ENCODE measurements at places on chromosomes 3 and 15.

DNA sequence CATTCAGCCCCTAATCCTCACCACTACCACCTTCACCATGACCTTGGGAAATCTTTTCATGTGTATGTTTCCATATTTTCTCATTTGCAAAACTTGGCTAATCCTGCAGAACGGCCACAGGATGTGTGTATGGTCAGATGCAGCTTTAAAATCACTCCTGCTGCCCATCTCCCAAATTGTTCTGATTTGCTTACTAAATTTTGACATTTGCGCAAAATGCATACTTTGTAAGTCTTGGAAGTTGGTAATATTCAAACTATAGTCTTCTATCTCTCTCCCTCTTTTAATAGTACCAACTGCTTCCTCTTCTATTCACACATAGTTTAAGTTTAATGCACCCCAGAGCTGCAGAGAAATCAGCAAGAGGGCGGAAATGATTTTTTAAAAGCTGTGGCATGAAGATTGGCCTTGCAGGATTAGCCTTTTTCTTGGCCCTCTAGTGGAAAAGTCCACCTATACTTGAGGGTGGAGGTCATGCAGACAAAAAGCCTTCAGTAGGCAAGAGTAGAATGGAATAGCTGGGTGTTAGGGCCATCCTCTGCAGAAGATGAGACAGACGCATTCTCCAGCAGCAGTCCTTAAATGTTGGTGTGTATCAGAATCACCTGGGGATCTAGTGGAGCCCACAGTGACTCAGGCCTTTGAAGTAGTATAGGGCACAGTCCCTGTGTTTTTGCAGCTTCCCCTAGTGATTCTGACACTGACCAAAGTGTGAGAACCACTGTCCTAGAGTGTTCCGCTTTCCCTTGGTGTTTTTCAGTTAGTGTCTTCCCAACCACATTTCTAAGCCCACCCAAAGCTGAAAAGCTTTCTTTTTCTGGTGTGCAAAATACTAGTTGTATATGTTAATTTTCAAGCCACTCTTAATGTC is 181.7 kb downstream of the CHST2 start:
- DNase-seq = no peak

GRCh38 chr15:44661576-44661975 is 1.9 kb downstream of the SPG11 start:
- no peak for DNase-seq

DNA sequence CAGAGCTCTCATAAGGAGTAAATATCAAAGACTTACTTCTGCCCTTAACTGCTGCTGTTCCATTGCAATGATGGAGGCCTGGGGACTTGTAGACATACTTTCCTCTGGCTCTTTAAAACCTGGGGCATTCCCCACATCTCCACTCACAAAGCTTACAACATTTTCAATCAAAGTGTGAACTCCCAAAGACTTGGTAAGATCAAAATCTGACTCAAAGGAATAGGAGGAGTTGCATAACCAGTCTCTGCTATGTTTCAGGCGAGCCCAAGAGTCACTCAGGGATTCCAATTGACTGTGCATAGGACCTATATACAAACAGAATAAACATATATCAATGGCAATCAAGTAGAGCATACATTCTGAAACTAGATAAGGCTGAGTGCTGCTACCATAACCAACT is 101.5 kb downstream of the FBXL22 start:
- no peak for DNase-seq

- DNase-seq = no peak
Measured at GRCh38 chr15:78993257-78993930, 48.5 kb upstream of the CTSH start.

- DNase-seq = no peak
Measured at GRCh38 chr3:99966662-99967416, 147.5 kb downstream of the FILIP1L start.

- no peak for DNase-seq
Measured at GRCh38 chr3:59970376-59970775, 920.6 kb upstream of the CFAP20DC start.

DNA sequence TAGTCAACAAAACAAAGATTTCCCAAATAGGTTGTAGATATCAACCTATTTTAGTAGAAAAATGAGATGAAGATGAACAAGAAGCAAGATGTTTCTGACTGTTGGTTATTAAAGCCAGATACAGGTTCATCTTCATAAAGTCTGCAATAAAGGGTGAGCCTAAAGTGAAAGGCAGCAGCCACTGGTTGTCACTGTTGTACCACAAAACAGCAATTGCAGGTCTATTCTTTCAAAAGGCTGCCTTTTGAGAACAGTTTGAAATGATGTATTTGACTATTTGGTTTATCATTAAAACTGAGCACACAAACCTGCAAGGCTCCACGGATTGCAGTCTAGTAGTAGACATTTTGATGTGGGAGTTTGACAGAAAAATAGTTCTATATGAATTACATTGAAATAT is 543.4 kb downstream of the GBE1 start:
- DNase-seq = no peak

GRCh38 chr15:72584006-72584405 is 70.5 kb upstream of the GOLGA6B start:
- DNase-seq = no peak

GRCh38 chr15:27884726-27885125 is 214.4 kb downstream of the OCA2 start:
- DNase-seq = no peak

DNA sequence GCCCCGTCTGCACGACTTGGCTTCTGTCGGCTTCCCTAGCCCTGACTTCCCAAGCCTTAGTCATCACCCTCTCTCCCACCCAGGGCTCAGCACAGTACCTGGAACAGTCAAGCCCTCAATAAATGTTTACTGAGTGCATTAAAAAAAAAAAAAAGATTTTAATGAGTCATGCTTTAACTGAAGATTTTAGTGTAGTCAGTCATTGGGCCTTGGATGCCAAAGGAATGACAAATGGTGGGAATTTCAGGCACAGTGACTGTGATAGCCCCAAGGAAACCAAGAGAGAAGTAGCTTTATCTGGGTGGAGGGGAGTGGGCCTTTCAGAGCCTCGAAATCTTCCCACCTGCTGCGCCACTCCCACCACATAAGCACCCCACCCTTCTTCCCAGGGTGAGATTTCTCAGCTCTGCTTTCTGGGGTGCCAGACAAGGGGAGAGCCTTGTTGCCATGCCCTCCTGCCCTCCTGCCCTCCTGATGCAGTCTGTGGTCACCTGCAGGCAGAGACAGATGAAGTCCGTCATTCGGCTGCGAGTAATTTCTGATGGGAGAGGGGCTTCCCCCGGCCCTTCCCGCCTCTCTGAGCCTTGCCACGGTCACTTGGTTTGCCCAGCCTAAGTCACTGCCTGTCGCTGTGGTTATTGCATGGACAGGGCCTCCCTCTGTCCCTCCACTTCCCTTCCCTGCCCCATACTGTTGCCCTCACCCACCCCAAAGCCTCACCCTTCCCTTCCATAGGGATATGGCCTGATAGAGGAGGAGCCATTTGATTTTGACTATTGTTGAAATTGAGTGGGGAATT is 41.8 kb downstream of the SMAD3 start:
- no peak for DNase-seq

- no peak for DNase-seq
Measured at GRCh38 chr15:79954661-79955060, 16.3 kb downstream of the BCL2A1 start.

DNA sequence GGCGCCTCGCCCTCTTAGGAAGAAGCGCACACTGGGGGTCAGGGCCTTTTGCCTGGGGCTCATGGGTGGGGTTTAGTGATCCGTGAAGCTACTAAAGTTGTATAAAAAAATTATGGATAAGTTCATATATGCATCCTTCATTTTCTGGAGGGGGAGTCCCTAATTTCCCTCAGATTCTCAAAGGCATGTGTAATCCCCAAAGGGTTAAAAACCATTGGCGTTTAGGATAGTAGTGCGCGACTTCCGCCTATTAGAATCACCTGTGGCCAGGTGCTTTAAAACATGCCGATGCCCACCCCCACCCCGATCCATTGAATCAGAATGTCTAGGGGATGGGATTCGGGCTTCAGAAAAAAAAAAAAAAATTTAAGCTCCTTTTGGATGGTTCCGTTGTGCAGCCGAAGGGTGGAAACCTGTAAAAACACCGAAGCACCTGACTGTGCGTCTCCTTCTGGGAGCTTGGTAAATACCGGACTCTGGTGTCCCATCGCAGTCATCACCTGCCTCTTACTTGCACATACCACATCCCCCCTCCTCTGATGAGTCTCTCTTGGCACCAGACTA is 570 bp downstream of the APH1B start:
- no peak for DNase-seq

DNA sequence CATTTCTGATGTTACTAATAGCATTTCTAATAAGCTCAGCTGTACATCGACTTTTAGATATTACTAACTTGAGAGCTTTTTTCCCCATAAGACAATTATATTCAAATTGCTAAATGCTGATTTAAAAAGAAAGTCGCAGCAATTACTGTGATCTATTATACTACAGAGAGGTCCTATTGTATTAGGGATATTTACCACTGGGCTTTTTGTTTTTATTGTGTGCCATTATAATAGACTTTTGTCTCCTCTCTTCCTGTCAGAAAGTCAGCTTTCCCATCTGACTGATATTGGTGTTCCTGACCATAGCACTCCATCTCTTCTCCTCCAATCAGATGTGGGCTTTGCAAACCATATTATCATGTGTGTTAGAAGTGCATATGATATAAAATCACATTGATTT is 27.2 kb upstream of the RYR3 start:
- DNase-seq = no peak

DNA sequence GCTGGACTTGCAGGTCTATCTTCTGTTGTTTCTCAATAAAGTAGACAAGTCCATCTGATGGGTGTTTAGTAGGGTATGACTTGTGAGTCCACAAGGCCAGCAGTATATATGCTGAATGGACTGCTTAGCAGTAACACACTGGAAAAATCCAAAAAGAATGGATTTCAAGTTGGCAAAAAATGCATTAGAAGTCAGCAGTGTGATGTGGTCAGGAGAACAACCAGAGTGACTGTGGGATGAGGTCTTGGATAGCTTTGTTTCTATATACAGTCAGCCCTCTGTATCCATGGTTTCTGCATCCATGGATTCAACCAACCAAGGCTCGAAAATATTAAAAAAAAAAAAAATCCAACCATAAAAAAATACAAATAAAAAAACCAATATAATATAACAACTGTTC is 55.8 kb downstream of the LPP start:
- DNase-seq = no peak

DNA sequence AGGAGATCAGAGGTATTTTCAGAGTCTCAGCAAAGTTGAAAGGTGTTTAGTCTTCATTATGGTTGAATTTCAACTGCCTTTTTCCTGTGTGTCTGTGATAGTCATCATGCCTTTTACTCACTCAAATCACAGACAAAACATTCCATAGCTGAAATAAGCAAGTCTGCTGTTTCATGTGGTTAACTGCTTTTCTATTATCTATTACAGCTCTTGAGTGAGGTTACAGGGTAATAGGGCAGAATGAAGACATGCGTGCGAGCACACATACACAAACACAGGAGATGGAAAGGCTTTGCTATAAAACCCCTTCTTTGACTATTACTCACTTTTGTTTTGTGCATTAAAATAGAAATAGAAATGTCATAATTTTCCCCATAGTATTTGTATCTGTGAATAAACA is 192.6 kb upstream of the RARB start:
- no peak for DNase-seq

- DNase-seq = no peak
Measured at GRCh38 chr3:46561511-46561910, 4.6 kb downstream of the LRRC2 start.

DNA sequence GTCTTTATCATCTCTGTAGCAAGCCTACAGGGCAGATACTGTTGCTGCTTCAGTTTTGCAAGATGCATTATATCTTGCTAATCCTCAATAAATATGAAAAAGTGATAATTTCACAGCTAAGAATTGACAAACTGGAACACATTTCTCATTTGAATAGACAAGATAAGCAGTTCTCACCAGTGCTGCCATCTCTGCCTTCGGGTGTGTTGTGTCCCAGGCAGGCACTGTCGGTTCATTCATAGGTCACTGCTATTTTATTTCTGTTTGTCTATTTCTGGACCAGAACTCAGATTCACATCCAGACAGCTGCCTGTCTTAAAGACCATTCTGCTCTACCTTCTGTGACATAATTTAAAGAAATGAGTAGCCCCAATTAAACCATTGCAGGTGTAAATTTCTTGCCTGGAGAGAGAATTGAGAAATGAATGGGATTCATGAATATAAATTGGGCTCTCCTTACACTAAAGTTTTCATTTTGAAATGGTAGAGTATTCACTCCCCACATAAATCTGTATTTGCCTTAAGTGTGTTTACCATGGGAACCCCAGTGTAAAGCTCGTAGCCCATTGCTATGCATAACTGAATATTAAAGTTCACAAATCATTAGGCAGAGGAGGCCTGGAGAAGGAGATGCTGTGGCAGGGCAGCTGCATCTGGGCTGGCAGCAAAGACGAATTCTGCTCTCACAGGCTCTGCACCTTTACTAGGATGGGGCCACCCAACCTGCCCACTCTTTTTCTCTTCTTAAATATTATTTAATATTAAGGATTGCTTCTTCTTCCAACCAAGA is 149.9 kb downstream of the ARPP21 start:
- no peak for DNase-seq

DNA sequence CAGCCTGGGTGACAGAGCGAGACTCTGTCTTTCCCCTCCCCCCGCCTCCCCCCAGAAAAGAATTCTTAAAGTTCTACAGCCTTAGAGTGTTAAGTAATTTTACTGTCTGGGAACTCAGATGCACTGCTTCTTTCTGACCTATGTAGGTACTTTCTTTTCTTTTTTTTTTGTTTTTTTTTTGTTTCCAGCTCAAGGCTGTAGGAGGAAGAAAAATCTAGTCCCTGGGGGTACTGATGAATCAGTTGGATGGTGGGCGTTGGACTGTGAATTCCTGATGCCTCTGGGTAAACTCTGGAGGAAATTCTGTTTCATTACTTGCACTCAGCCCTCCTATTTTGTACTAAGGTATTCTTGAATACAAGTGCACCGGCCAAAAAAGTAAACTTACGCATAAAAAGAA is 10.8 kb downstream of the GHRL start:
- no peak for DNase-seq

GRCh38 chr15:78790027-78790426 is 21.2 kb downstream of the ADAMTS7 start:
- DNase-seq = no peak

DNA sequence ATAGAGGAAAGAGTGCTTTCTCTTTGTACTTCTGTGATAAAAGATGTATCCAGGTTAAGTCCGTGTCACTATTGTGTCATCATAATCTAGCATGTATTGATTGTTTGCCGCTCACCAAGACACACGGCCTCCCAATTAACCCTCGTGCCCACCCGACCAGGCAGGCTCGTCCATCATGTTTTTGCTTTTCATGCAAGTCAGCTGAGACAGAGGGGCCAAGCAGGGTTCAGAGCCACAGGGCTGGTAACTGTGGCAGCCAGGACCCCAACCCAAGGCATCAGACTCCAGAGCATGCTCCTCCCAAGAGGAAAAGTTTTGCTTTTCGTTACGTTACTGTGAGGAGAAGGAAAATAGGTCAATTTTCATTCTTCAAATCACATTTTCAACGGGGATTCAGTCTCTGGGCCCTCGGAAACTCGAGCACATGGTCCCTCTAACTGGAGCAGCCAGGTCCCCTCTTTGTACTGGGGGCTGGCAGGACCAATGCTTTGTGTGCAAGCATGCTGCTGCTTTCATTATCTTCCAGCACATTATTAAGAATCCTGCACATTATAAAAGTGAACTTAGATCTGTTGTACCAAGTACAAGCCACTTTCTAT is 161.1 kb upstream of the TOPAZ1 start:
- DNase-seq = no peak

GRCh38 chr3:194259982-194260766 is 91.0 kb downstream of the CPN2 start:
- DNase-seq = no peak

All from germinal center (tissue), 1 donor.